RPMI7951 (cell line): ENCODE measurements at places on chromosomes 5 and 9. TPM values are rescaled to one million over a fixed set of nuclear protein-coding genes. Genes with fewer than 3 reads are reported as not detected.

Gene CNOT8
- total RNA-seq, result 59.5 and 60.0 TPM in 2 replicates

Gene MATR3
- 209 and 241 TPM in 2 replicates for total RNA-seq

Gene SLC4A9
- not detected in 2 replicates for total RNA-seq

Gene TMEM174
- total RNA-seq, result not detected in 2 replicates

Gene HTR1A
- total RNA-seq, result not detected in 2 replicates

Gene SH2D3C
- total RNA-seq, result 0.12 and 0.29 TPM in 2 replicates

Gene JMY
- 3.4 and 3.6 TPM in 2 replicates for total RNA-seq

Gene AK8
- total RNA-seq, result not detected in 2 replicates

Gene TESK1
- total RNA-seq, result 4.0 and 5.5 TPM in 2 replicates

Gene KIF12
- 0.36 TPM in 1 of 2 replicates, not detected in the other for total RNA-seq

Gene PCDHGC5
- total RNA-seq, result 1.1 and 1.2 TPM in 2 replicates

Gene STPG3
- not detected in 2 replicates for total RNA-seq

Gene ISL1
- not detected in 2 replicates for total RNA-seq

Gene SLC46A2
- total RNA-seq, result not detected in 2 replicates
